ENCODE measurements at places on chromosomes 4 and X. TPM values are rescaled to one million over a fixed set of nuclear protein-coding genes. Genes with fewer than 3 reads are reported as not detected.

METTL14 gene
- total RNA-seq = 27.4 TPM

ATG4A gene
- 11.8 TPM for total RNA-seq

F9 gene
- total RNA-seq = not detected

GAGE12J gene
- total RNA-seq = not detected

- no peak for DNase-seq
Measured at GRCh38 chrX:19063030-19063429, 59.2 kb downstream of the ADGRG2 start.

- DNase-seq = no peak
Measured at GRCh38 chr4:31482691-31483090, 762.5 kb downstream of the PCDH7 start.

DNA sequence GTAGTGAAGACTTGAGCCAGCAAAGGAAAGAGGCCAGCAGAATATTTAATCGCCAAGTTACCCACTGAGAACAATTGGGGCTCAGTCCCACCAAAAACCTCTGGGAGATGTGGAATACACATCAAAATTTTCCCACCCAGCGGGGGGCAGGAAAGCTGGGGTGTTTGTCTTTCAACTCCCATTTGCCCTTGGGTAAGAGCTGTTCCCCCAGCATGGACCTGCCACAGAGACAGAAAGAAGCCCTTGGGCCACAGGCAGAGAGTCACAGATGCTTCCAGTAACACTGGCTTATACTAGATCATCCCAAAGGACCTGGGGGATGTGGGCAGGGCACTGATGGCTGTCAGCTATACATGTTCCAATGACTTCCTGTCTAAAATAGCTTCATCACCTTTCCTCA, 18.9 kb upstream of the FBXW7 start:
- DNase-seq = no peak

DNA sequence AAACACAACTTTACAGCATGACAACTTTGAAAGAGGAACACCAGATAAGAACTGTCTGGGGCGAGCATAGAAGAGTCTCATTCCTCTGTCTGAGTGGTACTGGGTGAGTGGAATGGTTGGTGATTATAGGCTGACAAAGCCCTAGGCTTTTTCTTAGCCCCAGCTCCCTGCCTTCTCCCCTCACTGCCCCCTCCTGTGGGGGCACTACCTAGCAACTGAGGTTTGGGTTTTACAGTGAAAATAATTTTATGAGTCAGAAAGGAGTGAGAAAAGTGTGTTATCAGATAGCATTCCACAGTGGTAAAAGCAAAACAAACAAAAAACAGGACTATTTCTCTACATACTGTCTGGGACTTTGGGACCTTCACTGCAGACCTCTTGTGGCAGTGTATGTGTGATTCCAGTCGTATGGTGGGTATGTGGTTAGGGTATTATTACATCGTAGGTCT, 10.5 kb upstream of the TMEM165 start:
- no peak for DNase-seq

DNA sequence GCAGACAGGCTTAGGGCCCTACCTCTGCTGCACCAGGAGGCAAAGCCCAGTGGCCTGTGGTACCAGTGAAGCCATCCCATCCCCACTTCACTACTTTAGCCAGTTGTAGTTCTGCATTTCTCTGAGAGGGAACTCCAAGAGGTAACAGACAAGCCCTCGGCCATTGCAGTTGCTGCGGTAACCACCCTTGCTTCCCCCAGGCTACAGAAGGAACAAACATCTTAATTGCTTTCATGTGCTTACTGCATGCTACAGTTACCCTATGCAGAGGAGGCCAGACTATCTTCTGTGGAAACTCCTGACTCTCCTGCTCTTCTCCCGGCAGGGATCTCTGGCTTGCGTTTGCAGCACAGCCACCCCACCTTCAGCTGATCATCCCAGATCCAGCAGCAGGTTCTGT, 67.8 kb downstream of the SPIN4 start:
- DNase-seq = no peak

DNA sequence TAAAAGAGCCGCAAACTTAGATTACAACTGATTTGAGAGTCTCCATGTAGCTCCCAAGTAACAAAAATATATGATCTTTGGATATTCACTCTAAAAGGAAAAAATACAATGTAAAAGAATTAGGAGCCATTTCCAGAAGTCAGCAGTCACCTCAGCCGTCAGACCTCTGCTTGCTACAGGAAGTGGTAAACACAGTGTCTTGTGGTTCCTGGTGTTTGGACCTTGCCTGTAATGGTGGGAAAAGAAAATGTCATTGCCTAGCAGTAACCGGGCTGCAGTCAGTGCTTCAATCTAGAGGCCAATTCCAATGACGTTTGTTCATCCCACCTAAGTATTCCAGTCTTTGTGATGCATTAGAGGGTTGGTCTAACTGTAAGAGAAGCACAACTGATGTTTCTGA, 28.9 kb upstream of the SMIM31 start:
- DNase-seq = no peak

GRCh38 chrX:40749681-40750494, 14.5 kb upstream of the MED14 start:
- DNase-seq = no peak

DNA sequence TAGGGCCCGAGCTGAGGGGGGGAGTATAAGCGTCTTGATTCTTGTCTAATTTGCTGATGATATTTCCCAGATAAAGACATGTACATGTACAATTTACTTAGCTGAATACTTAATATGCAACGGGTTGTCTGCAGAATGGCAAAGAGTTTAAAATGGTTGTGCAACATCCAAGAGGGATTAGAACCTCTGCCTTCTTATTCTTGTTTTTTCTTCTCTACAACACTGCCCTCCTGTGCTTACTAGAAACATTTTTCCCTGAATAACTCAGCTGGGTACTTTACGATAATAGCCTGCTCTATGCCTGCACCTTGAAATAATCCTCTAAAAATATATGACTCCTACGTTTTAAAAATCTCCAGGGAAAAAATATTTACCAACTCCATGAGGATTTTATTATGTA, 41.8 kb downstream of the INTS12 start:
- peak; percentile 52 for DNase-seq

DNA sequence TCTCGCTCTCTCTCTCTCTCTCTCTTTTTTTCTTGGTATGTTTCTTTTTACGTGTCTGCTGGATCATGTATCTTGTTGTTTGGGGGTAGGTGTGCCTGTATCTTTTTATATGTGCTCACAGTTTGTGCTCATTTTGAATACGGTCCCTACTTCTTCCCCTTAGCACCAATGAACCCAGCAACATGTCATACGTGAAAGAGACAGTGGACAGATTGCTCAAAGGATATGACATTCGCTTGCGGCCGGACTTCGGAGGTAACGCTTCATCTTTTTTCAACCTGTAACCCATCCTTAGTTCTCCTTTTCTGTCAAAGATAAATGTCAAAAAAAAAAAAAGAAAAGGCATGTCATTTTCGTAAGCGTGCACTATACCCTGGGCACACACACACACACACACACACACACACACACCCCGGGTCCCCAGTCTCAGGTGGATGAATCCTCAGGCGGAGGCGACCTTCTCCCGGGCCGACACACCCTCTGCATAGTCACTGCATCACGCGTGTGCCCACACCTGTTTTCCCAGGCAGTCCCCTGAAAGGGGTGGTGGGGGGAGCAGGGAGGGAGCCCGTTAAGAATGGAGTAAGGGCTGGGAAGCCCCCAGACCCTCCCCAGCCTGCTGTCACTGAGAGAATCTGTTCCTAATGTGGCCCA, 511 bp downstream of the GABRB1 start:
- DNase-seq = no peak
